ENCODE measurements at places on chromosomes 1 and 21. TPM values are rescaled to one million over a fixed set of nuclear protein-coding genes. Genes with fewer than 3 reads are reported as not detected.
A peak's percentile ranks its signal among the peaks of the same experiment; 100 is the strongest.

- no peak overlapping the region for H3K4me3 ChIP-seq
- H3K4me1 ChIP-seq = peaks cover 6% of the 10 kb centered on the region
- H3K27me3 ChIP-seq = no peaks in the 10 kb centered on the region
- no peaks in the 10 kb centered on the region for H3K36me3 ChIP-seq
- H3K27ac ChIP-seq = no peak overlapping the region
- DNase-seq = no peak
These were observed 60.4 kb downstream of the DNTTIP2 start for GRCh38 chr1:93818570-93818959.

DNA sequence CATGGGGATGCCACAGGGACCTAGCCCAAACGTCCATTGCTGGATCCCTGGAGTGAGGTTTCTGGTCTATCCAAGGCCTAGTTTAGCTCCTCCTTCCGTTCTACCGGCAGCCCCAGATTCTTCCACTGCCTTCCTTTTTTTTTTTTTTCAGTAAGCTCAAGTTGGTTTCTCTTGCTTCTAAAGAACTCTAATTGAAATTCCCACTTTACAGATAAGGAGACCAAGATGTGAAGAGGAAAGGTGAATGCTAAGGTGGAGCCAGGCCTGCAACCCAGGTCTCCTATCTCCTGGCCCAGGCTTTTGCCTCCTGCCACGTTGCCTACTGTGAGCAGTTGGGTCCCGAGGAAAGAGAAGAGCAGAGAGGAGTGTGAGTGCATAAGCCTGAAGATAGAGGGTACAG lies 31.5 kb upstream of the CLIC4 start:
- H3K36me3 ChIP-seq = no peaks in the 10 kb centered on the region
- H3K27me3 ChIP-seq = no peaks in the 10 kb centered on the region
- no peak overlapping the region for H3K4me3 ChIP-seq
- DNase-seq = no peak
- no peak overlapping the region for H3K27ac ChIP-seq
- H3K4me1 ChIP-seq = no peaks in the 10 kb centered on the region

DNA sequence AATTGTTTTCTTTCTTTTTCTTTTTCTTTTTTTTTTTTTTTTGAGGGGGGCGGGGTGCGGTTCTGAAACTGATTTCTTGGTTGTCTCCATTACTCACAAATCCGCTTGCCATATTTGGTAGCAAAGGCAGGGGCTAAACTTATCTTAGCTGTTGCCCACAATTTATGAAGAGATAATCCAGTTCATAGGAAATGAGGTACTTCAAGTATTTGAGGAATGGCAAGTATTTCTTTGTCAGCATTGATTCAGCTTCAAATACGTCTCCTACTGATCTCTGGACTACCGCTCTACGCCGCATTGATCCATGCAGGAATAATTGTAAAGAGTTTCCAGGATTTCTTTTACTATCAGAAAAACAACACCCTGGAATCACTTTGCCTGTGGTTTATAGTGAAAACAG lies 289.2 kb upstream of the DPYD start:
- H3K4me1 ChIP-seq = peaks cover 23% of the 10 kb centered on the region
- no peaks in the 10 kb centered on the region for H3K36me3 ChIP-seq
- DNase-seq = no peak
- peak overlapping the region; percentile 93 for H3K27ac ChIP-seq

DNA sequence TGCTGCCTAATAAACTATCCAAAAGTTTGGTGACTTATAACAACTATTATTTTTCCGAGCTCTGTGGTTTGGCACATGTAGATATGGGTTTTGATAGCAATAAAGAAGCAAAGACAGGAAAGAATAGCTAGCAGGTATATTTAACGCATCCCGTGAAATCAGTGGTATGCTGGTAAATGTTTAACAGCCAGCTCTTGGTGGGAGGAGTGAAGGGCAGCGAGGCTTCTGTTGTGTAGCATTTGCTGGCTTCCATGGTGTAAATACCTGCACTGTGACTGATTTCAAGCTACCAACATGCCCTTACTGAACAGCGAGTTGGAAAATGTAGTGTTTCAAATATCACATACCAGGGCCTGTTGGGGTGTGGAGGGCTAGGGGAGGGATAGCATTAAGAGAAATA lies 291.0 kb downstream of the PRDM2 start:
- H3K4me3 ChIP-seq = no peak overlapping the region
- H3K27ac ChIP-seq = no peak overlapping the region
- DNase-seq = no peak
- H3K27me3 ChIP-seq = peaks cover 17% of the 10 kb centered on the region

DNA sequence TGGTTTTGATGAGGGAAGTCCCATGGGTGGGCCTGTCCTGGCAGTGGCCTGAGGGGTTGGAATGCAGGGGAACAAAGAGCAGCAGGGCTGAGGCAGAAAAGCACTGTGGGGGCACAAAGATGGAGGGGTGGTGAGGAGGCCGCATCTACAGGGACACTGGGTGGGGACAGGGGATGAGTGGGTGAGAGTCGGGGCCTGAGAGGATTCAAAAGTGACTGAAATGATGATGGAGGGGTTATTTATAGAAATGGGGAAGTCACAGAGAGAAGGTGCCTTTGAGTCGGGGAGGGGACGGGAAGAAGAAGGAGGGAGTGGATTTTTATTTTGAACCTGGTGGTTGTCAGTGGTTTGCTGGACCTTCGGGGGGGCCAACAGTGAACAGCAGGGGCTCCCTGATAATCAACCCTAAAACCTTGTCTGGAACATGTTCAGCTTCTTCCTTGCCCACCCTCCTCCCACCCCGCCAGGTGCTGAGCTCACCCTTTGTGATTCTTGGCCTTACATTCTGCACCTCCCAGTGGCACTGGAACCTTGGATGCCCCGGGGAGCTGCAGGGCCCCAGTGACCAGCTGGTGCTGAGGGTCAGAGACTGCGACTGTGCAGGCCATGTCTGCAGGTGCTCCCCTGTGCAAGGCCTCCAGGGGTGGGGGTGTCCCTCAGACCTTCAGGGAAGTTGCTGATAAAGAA lies 42.9 kb downstream of the IER5 start:
- H3K4me3 ChIP-seq = no peak overlapping the region
- peaks cover 20% of the 10 kb centered on the region for H3K27me3 ChIP-seq
- H3K27ac ChIP-seq = peak overlapping the region; percentile 31
- H3K4me1 ChIP-seq = peaks cover 24% of the 10 kb centered on the region

GRCh38 chr1:207787776-207788175 lies 35.9 kb downstream of the CD46 start:
- no peak overlapping the region for H3K27ac ChIP-seq
- H3K36me3 ChIP-seq = peaks cover 23% of the 10 kb centered on the region
- no peaks in the 10 kb centered on the region for H3K27me3 ChIP-seq
- no peak overlapping the region for H3K4me3 ChIP-seq

- no peak overlapping the region for H3K4me3 ChIP-seq
- H3K36me3 ChIP-seq = no peaks in the 10 kb centered on the region
- H3K27ac ChIP-seq = no peak overlapping the region
- no peaks in the 10 kb centered on the region for H3K4me1 ChIP-seq
These were observed 167.4 kb upstream of the COL11A1 start for GRCh38 chr1:103275725-103276124.

- H3K36me3 ChIP-seq = peaks cover 9% of the 10 kb centered on the region
- H3K27ac ChIP-seq = no peak overlapping the region
- peaks cover 2% of the 10 kb centered on the region for H3K4me1 ChIP-seq
These were observed 117.9 kb downstream of the CD247 start for GRCh38 chr1:167400359-167400953.

- peaks cover 1% of the 10 kb centered on the region for H3K36me3 ChIP-seq
- no peaks in the 10 kb centered on the region for H3K27me3 ChIP-seq
- peaks cover 59% of the 10 kb centered on the region for H3K4me1 ChIP-seq
These were observed 13.5 kb downstream of the ADAMTSL4 start for GRCh38 chr1:150562446-150563339.

GRCh38 chr1:86370601-86371022 lies 25.5 kb downstream of the ODF2L start:
- H3K27ac ChIP-seq = no peak overlapping the region
- no peaks in the 10 kb centered on the region for H3K27me3 ChIP-seq
- peaks cover 2% of the 10 kb centered on the region for H3K4me1 ChIP-seq
- no peak for DNase-seq
- H3K4me3 ChIP-seq = no peak overlapping the region
- peaks cover 29% of the 10 kb centered on the region for H3K36me3 ChIP-seq

DNA sequence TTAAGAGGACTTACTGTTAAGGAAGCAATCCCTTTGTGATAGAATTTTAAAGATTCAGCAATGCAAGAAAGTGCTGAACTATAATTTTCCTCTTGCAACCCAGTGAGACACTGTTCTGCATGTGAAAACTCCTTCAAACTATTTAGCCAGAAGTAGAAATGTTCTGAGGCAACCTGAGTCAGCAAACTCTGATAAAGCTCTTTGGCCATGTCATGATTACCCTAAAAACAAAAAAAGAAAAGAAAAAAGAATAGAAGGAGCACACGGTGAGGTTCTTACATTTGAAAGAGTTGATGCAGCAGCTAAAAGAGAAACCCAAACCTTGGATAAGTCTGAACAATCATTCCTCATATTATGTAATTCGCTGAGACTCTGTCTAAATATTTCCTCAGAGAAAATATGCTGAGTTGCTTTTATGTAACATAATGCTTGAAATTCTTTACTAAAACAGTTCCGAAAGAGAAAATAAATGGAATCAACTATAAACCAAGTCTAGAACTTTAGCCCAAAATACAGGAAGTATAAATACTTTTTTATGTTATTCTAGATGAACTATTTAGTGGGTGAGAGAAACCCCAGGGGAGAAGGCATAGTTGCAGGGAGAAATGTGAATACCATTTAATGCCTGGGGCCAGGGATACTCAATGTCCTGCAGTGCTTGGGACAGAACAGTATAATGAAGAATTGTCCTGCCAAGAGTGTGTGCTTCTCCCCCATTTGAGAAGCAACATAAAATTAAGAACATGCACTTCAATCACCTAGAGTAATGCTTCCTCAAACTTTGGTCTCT lies 60.0 kb downstream of the INTS7 start:
- no peak overlapping the region for H3K4me3 ChIP-seq
- no peaks in the 10 kb centered on the region for H3K27me3 ChIP-seq
- peaks cover 14% of the 10 kb centered on the region for H3K36me3 ChIP-seq
- H3K27ac ChIP-seq = no peak overlapping the region
- DNase-seq = no peak
- no peaks in the 10 kb centered on the region for H3K4me1 ChIP-seq

PBX1 gene
- 204 TPM for total RNA-seq

GBP5 gene
- not detected for total RNA-seq

PRAMEF13 gene
- not detected for total RNA-seq

NGF gene
- 2.2 TPM for total RNA-seq

GBP1 gene
- not detected for total RNA-seq

BROX gene
- 28.0 TPM for total RNA-seq

CCDC185 gene
- total RNA-seq = not detected

APOBEC4 gene
- not detected for total RNA-seq
